BE2C (cell line): ENCODE measurements at places on chromosomes 6 and 20.

GRCh38 chr20:62123450-62124118 lies 1.3 kb downstream of the LSM14B start:
- DNase-seq = no peak

- DNase-seq = no peak
Observed at GRCh38 chr20:47862574-47863240, 77.4 kb upstream of the SULF2 start.

DNA sequence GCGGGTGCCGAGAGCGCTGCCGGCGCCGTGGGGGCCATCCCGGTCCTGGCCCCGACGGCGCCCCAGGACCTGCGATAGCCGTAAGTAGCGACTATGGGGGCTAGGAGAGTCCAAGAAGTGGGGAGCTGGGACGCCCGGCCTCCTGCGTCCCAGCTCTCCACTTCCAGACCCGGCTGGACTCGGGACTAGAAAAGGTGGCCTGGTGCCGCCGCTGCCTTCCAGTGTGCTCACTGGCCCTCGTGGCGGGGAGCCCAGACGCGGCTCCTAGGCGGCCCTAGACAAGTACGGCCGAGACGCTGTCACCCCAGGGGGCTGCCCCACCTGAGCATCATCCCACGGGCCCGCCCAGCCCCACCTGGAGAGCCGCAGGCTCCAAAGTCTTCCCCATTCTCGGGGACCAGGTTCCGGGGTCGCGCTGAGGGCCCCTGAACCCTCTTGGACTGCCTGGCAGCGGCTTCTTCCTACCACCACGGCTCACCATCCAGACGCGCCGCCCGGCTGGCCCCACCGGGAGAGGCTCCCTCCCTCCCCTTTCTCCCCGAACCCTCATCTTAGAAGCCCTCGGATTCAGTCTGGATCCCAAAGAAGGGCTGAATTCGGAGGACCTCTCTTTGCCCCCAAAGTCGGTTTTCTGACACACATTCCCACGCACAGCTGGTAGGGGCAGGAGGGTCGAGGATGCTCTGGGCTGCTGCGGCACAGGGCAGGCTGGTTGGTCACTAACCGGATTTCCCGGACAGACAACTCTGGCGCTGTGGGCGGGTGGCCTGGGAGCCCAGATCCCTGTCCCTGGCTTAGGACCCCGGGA lies 870 bp upstream of the MDFI start:
- no peak for DNase-seq

DNA sequence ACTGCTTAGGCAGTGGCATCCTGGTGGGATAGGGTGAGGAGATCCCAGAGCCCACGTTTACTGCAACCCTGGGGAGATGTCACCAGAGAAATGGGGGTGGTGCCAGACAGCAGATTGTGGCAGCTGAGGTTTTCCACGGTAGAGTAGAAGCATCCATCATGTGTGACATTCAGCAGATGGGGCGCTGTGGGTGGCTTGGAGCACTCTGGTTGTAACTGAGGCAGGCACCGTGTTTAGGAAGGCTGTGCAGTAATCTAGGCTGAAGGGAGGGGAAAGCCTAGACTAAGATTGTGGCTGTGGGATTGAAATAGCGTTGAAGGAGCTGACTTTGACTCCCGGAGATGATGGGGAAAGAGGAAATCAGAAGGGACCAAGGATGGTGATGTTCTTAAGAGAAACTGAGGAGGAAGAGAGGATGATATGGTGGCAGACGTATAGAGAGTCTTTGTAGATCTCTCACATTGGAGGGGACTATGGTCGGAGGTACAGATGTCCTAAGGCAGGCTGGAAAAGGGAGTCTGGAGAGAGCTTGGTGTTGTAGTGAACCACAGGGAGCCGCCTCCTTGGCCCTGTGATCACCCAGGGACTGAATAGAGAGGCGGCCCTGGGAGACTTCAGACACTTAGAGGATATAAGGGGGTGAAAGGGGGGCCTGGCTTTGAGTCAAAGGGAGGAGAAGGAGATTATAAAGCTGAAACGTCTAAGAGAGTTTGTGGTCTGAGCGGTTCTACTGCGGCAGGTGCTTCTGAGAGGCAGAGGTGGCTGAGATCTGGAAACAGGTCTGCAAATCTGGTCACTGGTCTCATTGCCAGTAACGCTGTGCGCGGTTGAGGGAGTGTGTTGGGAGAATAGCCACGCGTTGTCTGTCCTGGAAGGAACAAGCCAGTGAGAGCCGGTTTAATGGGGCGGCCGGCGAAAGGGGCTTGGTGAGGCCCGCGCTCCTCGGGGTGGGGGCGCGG lies 792 bp upstream of the MICA start:
- no peak for DNase-seq

DNA sequence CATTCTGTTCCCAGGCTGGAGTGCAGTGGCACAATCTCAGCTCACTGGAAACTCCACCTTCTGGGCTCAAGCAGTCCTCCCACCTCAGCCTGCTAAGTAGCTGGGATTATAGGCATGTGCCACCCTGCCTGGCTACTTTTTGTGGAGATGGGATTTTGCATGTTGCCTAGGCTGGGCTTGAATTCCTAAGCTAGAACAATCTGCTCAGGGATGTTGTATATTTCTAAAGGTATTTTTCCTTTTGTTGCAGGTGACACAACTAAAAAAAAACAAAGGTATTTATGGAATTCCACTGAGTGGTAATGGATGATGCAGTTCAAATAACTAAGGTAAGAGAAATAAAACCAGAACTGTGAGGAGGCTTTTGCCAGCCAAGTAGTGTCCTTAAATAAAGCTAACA lies 49.7 kb downstream of the PTPRA start:
- DNase-seq = no peak
